ENCODE measurements at places on chromosomes 1 and 21.

DNA sequence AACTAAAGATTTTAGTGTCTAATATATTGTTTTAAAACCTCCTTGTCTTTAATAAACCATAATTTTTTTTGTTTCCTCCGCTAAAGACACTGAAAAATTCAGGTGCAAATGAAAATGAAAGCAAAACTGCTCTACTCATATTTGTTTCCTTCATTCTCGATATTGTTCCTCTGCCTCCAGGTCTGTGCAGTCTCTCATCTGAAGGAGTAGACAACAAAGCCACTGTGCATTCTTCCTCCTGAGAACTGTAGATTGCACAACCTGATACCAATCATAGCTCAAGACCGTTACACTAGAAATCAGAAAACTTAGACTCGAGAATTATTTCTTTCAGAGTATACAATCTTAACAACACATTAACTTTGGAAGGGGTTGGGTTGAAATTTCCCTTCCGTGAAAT, 373.1 kb upstream of the CXADR start:
- DNase-seq = no peak

DNA sequence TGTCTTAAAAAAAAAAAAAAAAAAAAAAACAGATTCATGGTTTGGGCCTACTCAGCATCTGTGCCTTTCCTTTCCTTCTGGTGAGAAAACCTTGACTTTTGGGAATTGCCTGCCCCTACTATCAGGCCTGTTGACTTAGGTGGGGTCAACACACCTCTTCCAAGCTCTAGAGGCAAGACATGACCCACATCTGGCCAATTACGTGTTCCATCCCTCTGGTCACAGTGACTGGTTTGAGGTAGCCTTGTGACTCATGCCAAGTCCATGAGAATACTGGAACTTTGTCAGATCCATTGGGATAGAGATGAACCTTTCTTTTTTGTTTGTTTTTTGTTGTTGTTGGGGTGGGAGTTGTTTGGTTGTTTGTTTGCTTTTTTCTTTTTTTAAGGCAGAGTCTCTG, 37.3 kb upstream of the KHDRBS1 start:
- DNase-seq = no peak

DNA sequence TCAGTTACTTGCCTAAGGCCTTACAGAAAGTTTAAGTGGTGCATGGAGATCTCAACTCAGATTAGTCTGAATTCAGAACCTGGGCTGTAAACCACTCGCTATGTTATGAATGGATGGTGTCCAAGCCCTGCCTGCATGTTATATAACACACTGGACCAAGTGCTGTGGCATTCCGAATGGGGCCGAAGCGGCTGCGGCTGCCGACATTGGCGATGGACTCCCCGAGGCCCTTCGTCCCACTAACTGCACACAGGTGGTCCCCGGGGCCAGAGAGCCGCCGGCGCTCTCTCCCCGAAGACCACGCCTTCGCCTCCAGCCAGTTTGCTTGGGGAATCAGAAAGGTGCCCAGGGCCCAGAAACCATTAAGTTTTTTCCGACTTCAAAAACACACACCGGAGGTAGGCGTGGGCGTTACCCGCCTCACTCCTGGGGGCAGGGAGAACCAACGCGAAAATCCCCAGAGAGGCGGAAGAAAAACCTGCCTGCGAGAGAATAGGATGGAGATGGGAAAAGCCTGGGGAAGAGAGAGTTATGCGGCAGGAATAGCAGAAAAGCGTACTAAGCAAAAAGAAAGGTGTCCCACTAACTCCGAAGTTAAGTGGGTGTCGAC, 579 bp upstream of the TENT5C start:
- DNase-seq = no peak

DNA sequence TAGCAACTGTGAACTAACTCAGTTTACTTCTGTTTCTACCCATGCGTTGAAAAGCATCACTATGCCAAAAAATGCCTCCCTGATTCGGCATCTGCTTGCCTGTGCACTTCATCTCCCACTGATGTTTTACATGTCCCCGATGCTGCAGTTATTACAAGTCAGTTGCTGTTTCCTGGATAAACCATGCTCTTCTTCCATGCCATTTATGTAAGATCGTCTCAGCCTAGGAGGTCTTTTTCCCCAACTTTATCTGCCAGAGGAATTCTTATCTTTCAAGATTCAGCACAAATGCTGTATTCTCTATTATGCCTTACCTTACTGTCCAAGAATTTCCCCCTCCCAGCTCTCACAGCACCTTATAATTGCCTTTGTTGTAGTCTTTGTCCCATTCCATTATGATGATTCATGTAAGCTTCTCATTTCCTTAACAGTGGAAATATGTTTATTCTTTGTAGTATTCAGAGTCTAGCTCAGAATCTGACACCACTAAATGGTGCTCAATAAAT, 30.0 kb downstream of the PRKACB start:
- DNase-seq = no peak

- no peak for DNase-seq
These were observed 113.6 kb downstream of the NMNAT2 start for GRCh38 chr1:183304440-183305107.

Data from cortex of kidney (tissue), 1 donor.